Lung (tissue), 17 donors: ENCODE measurements at places on chromosomes 4 and X. TPM values are rescaled to one million over a fixed set of nuclear protein-coding genes. Genes with fewer than 3 reads are reported as not detected.

- no peak for DNase-seq
These were observed 9.6 kb upstream of the TSPYL2 start for GRCh38 chrX:53072418-53073114.

DNA sequence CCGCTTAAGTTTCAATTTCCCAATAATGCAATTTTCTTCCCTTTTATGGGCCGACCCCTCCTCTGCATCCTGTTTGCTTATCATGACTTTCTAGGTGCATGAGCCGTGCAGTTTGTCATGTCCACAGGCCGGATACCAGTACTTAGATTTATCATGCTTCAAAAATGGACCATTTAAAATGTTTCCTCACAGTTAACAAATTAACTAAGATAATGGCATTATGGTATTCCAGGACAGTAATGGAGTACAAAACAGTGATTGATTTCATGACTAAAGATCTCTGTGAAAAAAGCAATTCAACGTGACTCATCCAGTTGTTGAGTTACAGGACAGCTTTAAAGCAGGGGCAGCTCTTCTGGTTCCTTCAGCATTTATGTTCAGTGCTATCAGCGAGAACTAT is 23.0 kb downstream of the SNX25 start:
- no peak for DNase-seq

DNA sequence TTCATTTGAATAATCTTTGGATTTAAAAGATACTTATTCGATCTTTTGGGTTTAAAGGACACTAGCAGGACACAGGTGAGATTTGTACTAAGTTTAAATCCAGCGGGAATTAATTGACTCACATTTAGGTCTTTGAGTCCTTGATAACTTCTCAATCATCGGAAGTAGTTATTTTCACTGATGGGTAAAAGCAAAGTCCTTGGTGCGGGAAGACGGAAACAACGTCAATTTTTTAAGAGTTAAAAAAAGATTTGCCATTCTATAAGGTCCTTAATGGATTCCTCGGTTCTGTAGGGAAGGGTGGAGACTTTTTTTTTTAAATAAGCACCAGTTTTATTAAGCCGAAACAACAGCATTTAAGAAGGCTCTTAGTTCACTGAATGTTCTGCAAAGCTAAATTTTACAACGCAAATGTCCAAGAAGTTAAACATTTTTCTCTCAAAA is 2.9 kb downstream of the TMSB4X start:
- DNase-seq: no peak

GRCh38 chr4:177256950-177257349 is 52.7 kb upstream of the NEIL3 start:
- DNase-seq: no peak

DNA sequence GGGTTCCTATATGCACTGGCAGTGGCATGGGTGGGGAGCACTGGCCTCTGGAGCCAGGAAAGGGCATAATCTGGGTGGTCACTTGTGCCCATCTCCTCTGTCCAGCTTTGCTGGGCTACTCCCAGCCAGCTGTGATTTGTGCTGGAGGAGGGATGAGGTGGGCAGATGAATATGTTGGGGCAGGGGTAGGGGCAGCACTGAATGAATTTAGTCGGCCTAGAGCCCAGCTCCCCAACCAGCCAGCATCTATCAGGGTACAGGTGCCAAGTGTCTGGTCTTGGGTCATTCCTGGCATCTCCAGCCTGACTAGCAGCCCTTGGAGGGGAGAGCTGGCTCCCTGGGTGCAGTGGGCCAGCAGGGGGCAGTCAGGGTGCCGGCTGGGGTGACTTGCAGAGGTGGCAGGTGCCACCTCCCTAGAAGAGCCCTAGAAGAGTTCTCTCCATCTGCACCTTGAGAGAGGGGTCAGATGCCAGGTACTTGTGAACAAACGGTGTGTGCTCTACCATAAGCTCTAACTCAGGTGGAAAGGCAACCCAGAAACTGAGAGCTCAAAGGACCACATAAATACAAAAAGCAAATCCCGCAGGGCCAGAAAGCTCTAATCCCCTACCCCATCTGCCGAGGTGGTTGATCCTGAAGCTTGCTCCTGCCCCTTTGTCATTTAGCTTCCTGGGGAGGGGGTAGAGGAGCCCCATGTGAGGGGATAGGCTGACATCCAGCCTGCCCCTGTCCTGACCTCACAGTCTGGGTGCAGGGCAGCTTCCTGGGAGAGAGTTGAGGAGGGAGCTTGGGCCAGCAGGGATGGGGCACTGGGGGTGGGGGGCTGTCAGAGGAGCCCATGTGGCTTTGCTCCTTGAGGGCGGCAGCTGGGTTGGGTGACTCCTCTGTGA is 2.2 kb downstream of the SORCS2 start:
- peak; percentile 47 for DNase-seq

- DNase-seq: no peak
These were observed 149.3 kb upstream of the GYPA start for GRCh38 chr4:144289667-144290428.

GRCh38 chrX:153687121-153688039 is at the start of gene SLC6A8:
TSS of gene SLC6A8 (plus strand) at chrX:153687926. CDS start at chrX:153688575, 649 bp downstream.
- peak; percentile 73 for DNase-seq

GRCh38 chr4:119523399-119523798 is 105.2 kb downstream of the PDE5A start:
- DNase-seq: no peak

GRCh38 chrX:136259543-136259942 is 8.3 kb upstream of the MAP7D3 start:
- DNase-seq: no peak

DNA sequence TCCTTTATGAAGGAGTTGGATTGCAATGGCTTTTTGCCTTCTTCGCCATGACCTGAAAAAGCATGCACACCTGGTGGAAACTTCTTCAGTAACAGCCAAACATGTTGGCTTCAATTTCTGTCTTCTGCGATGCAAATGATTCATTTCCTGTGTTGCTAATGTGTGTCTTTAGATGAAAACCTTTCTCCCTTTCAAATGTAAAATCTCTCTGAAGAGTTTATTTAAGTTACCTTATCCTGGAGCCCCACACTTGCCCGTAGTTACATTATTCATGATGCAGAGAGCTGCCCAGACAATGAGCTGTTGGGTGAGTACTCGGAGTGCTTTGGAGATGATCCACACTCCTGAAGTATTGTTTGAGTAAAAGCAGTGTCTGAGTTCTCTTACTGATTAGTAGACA is 1100.9 kb downstream of the RPA4 start:
- no peak for DNase-seq

DNA sequence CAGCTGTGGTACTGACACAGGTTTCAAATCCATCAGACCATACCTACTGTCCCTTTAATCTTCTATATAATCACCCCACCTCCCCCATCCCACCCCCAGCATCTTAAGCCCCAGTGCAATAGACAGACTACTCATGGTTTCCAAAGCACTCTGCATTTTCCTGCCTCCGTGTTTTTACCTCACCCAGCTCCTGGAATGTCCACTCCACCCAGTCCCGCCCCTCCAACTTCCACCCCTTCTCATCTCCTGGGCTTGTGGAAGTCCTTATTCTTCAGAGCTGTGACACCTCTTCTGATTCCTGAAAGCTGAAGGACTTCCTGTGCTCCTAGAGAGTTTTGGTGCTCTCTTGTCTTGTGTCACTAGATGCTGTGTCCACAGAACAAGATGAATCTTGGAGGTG is 94.3 kb downstream of the EFNB1 start:
- DNase-seq: no peak

- no peak for DNase-seq
These were observed 131.7 kb downstream of the SPCS3 start for GRCh38 chr4:176451443-176451842.

SCLT1 gene
- total RNA-seq: 14.7 TPM

LRCH2 gene
- 15.1 TPM for total RNA-seq

REELD1 gene
- 0.60 TPM for total RNA-seq

SORCS2 gene
- total RNA-seq: 2.7 TPM

HDX gene
- total RNA-seq: 11.2 TPM

ATP10D gene
- total RNA-seq: 21.7 TPM

TBC1D14 gene
- total RNA-seq: 60.1 TPM

ARHGAP36 gene
- total RNA-seq: not detected

RAI2 gene
- total RNA-seq: 19.9 TPM

SLC9B1 gene
- total RNA-seq: 4.6 TPM

CXCL3 gene
- total RNA-seq: 9.4 TPM
